Breast epithelium (tissue), 4 donors: ENCODE measurements at places on chromosomes 1 and 21. TPM values are rescaled to one million over a fixed set of nuclear protein-coding genes. Genes with fewer than 3 reads are reported as not detected.

- no peaks in the 10 kb centered on the region for H3K4me1 ChIP-seq
- no peak overlapping the region for H3K27ac ChIP-seq
- H3K27me3 ChIP-seq, result no peaks in the 10 kb centered on the region
- DNase-seq, result no peak
Measured at GRCh38 chr1:212593821-212594251, 14.7 kb upstream of the ATF3 start.

Gene GREM2
- 2.0 TPM for total RNA-seq

Gene HPCAL4
- total RNA-seq, result not detected

GRCh38 chr1:12552951-12553921 is 64.8 kb downstream of the DHRS3 start:
- H3K4me3 ChIP-seq, result no peak overlapping the region
- peak overlapping the region; percentile 75 for H3K27ac ChIP-seq
- no peaks in the 10 kb centered on the region for H3K36me3 ChIP-seq
- peaks cover 6% of the 10 kb centered on the region for H3K4me1 ChIP-seq

GRCh38 chr1:30471307-30471706 is 252.1 kb downstream of the MATN1 start:
- no peaks in the 10 kb centered on the region for H3K36me3 ChIP-seq
- H3K4me1 ChIP-seq, result no peaks in the 10 kb centered on the region
- H3K27me3 ChIP-seq, result no peaks in the 10 kb centered on the region
- no peak overlapping the region for H3K27ac ChIP-seq
- no peak for DNase-seq
- H3K4me3 ChIP-seq, result no peak overlapping the region

Gene NPHS2
- total RNA-seq, result not detected

DNA sequence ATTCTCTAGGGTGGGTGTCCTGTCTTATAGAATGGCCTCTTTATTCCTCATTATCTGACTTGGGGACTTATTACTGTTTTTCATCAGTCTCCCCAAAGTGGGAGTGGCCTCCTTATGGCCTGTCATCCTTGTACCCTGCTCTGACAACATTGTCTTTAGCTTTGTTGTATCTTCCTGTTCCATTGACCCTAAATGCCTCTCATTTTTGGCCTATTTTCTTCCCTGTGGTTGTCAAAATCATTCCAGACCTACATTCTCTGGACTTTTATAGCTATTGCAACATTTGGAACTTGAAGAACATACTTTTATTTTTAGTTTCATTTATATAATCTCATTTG is 9.7 kb downstream of the SFT2D2 start:
- peak overlapping the region; percentile 27 for H3K27ac ChIP-seq
- no peak overlapping the region for H3K4me3 ChIP-seq
- H3K27me3 ChIP-seq, result no peaks in the 10 kb centered on the region
- no peak for DNase-seq

- H3K4me1 ChIP-seq, result no peaks in the 10 kb centered on the region
- no peaks in the 10 kb centered on the region for H3K36me3 ChIP-seq
- H3K27me3 ChIP-seq, result no peaks in the 10 kb centered on the region
- H3K4me3 ChIP-seq, result no peak overlapping the region
- no peak for DNase-seq
Measured at GRCh38 chr1:189431447-189431846, 1046.2 kb downstream of the BRINP3 start.

GRCh38 chr1:15900662-15901279 is 53.3 kb downstream of the SPEN start:
- H3K4me1 ChIP-seq, result no peaks in the 10 kb centered on the region
- H3K27ac ChIP-seq, result peak overlapping the region; percentile 70
- no peak for DNase-seq

Gene ZSWIM5
- 3.3 TPM for total RNA-seq

GRCh38 chr1:32040711-32041110 is 27.0 kb downstream of the KHDRBS1 start:
- no peaks in the 10 kb centered on the region for H3K27me3 ChIP-seq
- no peaks in the 10 kb centered on the region for H3K4me1 ChIP-seq
- no peak for DNase-seq
- no peak overlapping the region for H3K27ac ChIP-seq

DNA sequence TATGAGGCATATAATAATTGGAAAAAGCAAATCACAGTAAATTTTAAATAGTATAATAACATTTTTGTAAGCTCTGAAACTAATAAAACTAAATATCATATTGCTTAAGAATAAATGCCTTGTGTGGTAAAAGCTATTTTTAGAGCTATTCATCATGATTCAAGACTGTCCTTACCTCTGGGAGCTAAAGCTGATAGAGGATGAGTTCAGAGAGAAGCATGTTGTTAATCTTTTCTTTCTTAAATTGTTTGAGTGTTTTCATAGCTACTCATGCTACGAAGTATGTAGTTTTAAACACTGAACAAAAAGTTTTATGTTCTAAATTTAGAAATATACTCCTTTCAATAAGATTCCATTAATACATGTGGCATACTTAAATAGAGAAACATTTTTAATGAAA is 30.5 kb downstream of the IFI16 start:
- DNase-seq, result no peak
- H3K36me3 ChIP-seq, result no peaks in the 10 kb centered on the region
- no peaks in the 10 kb centered on the region for H3K4me1 ChIP-seq

Gene SPRR5
- not detected for total RNA-seq
